Stromal cell of bone marrow (primary cell): ENCODE measurements at places on chromosomes 7 and 10.

- peak; percentile 18 for DNase-seq
Observed at GRCh38 chr7:77940647-77941046, 142.1 kb downstream of the PHTF2 start.

DNA sequence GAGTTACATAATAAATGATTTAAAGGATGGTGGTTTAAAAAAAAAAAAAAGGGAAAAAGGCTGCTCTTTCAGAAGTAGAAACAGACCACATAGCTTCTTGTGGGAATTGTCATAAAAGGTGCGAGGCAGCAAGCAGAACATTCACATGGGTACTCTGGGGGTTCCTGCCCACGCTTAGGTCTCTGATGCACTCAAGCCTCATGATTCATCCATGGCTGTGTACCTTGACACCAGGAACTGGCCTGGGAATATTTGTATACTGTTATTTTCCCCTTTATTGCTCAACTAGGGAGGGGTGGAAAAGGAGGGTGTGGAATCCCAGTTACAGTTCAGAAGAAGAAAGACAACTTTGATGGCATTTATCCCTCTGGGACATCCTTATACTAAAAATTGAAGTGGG, 4.0 kb downstream of the PON2 start:
- DNase-seq = no peak

DNA sequence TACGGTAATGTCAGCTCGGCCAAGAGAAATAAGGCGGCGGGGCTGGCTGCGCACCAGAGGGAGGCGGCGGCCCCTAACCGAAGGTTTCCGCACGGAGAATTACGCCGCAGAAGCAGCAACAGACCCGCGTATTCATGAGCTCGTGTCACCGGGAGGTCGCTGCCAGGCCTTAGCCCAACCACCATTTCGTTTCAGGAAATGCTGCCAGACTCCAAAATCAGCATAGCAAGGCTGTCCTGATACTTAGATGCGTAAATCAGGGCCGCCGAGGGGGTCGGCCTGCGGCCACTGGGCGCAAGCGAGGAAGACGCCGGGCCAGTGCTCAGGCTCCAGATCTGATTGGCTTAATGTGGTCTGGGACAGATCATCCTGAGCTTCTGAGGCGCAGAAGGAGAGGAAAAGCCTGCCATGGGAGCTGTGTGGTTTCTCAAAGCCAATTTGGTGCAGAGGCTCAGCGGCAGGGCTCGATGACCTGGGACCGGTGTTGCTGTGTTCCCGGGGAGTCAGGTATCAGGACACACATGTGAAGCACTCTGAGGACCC, 247.9 kb downstream of the BAMBI start:
- DNase-seq = peak; percentile 17

DNA sequence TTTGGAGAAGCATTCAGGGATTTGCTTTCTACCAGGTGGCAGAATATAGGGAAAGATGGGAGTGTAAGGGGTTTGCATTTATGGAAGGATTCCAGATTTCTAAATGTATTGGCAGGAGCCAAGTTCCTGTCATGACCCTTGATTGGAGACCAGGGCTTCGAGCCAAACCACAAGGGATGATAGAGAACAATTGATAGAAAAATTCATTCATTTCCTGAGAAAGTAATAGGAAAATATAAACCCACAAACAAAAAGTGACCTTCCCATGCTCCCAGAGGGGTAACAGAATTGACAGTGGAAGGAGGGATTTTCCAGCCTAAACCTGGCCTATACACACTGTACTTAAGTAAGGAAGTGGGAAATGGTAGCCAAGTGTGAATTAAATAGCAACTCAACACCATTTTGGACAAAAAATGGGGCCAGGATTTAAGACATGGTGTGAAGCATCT, 22.4 kb upstream of the IFIT2 start:
- no peak for DNase-seq

DNA sequence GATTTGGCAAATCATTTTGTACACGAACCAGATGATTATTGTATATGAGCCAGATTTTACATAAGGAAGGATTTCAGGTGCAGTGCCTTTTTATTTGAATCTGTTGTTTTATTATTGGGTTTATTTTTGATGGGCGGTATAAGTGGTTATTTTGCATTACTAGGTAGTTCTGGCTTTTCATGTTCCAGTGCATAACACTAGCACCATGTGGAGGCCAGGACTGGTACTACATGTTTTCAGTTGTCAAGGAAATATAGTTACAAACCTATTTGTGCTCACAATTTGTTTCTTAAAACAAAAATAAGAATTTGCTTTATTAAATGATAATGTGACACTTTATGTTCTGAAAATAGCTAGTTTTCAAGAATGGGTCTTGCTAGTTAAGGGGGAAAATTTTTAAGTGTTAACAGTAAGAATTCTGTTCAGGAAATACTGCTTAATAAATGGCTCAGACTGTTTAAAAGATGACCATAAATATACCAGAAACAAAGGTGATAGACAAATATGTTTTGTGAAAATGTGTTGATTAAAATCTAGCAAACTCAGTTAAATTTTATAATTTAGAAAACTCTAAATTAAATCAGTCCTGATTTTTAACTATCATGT, 7.1 kb upstream of the SEMA3E start:
- DNase-seq = peak; percentile 33

- no peak for DNase-seq
Observed at GRCh38 chr10:98276311-98276710, 8.3 kb upstream of the LOXL4 start.

GRCh38 chr10:125976960-125977605, 80.7 kb downstream of the FANK1 start:
- no peak for DNase-seq

DNA sequence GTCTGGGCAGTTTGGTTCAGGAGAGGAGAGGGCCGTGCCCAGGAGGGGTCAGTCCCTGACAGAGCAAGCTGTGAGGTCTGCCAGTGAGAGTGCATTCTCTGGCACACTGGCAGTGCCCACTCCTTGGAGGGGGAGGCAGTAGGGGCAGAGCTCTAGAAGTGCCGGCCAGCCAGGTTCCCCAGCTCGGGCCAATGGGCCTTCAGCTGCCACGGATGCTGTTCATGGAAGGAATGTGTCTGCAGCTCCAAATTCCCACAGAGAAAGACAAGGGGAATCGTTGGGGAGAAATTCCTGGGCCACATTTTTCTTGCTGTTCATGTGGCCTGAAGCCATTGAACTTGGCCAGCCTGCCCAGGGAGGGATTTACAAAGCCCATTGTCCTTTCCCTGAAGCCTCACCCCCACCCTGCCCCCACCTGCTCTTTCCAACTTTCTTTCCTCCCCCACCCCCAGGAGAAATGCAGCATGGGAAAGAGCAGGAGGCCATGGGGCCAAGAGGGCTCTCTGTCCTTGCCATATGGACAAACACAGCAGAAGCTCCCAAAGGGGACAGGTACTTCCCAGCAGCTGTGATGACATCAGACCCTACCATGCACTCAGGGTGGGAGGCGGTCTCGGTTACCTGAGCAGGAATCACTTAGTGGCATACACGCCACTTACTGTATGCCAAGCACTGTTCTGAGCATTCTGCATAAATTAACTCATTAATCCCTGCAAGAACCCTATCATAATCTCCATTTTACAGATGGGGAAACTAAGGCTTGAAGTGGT, 70.7 kb downstream of the ARHGAP22 start:
- no peak for DNase-seq

DNA sequence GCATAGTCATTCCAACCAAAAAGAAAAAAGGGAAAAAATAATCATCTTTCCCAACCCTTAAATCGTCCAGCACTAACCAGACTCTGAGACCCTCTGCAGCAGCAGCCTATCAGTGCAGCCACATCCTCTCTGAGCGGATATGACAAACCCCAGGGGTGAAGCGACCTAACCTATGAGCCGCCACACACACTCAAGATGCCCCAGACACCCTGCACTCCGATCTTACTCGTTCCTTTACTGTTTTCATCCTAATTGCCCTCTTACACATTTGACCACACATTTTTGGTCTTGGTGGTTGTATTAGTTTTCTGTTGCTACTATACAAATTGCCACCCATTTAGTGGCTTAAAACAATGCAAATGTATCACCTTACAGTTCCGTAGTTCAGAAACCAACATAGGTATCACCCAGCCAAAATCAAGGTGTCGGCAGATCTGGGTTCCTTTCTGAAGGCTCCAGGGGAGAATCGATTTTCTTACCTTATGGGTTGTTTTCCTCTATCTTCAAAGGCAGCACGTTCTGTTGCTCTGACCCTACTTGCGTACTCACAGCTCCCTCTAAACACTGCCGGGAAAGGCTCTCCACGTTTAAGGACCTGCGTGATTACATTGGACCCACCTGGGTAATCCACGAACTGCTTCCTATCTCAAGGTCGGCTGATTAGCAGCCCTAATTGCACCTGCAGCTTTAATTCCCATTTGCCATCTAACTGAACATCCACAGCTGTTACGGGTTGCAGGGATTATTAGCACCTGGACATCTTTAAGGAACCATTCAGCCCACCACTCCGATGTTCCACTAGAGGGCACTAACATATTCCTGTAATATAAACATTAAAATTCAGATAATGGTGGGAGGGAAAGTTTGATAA, 37.3 kb upstream of the PRSS1 start:
- peak; percentile 4 for DNase-seq

DNA sequence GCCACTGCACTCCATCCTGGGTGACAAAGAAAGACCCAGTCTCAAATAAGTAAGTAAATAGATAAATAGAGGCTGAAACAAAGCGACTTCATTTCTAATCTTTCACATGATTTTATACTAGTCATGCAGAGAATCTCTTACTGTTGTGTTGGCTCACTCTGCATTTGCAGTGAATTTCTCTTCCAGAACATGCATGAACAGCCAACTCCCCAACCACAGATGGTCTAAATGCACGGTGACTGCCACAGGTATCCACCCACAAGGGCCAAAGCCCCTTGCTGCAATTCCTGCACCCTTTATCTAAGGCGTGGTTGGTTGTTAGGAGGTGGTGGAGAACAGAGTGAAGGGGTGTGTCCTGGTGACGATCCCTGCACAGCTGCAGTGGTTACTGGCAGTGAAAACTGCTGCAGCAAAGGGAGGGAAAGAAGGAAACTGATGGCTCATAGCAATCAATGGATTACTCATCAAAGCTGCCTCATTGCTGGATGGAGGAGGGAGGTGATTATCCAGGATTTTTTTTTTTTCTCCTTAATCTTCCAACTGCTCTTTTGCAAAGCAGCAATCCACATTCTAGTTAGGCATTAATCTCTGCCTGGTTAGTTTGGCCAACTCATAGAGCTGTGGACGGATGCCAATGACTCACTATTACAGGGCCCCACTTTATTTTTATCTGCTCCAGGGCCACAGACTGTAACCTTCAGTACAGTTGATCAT, 50.6 kb downstream of the PRTFDC1 start:
- DNase-seq = peak; percentile 95

DNA sequence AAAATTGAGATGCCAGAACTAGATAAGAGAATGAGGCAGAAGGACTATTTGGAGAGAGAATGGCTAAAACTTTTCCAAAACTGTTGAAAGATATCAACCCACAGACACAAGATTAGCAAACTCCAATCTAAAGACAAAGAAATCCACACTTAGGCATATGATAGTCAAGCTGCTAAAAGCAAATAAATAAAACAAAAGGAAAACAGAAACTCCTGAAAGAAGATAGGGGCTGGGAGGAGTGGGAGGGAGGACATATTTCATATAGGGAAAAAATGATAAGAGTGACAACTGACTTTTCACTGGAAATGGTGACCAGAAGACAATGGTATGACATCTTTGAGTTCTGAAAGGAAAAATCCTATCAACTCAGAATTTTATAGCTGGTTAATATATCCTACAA, 105.4 kb upstream of the ADO start:
- no peak for DNase-seq

GRCh38 chr10:111206521-111206920, 129.7 kb downstream of the ADRA2A start:
- DNase-seq = no peak

- no peak for DNase-seq
Observed at GRCh38 chr7:16484453-16485158, 19.1 kb upstream of the SOSTDC1 start.

- no peak for DNase-seq
Observed at GRCh38 chr7:101212014-101212413, 5.4 kb downstream of the PLOD3 start.

DNA sequence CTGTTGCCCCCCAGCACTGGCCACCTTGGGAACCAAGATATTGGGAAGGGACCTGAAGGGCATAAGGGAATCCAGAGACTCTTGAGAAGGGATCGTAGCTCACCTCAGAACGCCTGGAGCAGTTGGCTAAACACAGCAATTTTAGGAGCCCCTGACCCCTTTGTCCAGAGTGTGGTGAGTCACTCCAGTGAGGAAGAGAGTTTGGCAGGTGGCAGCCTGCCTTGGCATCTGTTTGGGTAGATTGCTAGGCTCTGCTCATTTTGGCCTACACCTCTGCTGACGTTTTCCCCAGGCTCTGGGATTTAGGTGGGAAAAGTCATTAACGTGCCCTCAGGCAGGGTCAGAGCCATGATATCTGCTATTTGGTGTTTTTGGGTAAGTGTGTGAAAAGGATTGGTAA, 100.6 kb downstream of the GRB10 start:
- DNase-seq = no peak

DNA sequence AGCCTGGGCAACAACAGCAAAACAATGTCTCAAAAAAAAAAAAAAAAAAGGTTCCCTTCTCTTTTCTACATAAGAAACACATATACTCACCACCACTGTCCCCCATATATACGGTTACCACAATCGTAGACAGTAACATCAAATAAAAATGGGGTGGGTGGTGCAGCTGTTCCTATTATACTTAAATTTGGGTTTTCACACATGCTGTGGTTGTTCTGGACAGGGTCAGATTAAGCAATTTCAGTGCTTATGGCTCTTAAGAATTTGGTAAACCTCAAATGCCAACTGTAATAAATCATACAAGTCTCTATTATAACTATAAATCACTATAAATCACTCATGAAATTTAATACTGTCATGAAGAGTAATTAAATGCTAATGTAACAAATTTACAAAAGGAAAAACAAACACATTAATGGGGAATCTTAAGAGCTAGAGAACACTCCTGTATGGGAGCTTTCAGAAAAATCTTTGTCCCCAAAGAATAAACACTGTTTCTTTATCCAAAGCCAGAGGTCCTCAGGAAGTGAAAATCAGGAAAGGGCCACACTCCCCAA, 143.6 kb downstream of the GLI3 start:
- no peak for DNase-seq

DNA sequence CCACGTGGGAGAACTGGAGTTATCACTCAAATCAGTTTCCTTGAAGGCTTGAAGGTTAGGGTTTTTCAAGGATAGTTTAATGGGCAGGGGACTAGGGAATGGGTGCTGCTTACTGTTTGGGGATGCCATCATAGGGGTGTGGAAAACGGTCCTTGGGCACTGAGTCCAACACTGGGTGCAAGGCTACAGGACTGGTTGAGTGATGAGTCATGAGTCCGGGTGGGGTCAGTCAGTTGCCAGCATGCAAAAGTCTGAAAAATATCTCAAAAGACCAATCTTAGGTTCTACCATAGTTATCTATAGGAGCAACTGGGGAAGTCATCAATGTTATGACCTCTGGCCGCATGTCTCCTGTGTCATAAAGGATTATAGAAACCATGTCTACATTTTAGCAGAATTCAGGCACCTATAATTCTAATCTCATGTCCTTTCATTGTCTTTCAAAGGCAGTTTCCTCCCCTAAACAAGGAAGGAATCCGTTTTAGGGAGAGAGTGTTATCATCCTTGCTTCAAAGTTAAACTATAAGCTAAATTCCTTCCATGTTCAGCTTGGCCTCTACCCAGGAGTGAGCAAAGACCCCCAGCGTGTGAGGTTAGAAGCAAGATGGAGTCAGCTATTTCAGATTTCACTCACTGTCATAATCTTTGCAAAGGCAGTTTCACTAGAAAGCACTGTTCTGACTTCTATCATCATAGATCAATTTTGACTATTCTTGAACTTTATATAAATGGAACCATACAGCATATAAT, 94.5 kb downstream of the COL26A1 start:
- DNase-seq = no peak

GRCh38 chr10:4830551-4830950, 4.5 kb downstream of the AKR1E2 start:
- DNase-seq = no peak

- no peak for DNase-seq
Observed at GRCh38 chr7:25671111-25671510, 442.8 kb upstream of the NPVF start.
